ENCODE measurements at places on chromosomes 5 and 9. TPM values are rescaled to one million over a fixed set of nuclear protein-coding genes. Genes with fewer than 3 reads are reported as not detected.

Gene CATSPER3
- total RNA-seq: not detected

Gene LCN12
- total RNA-seq: not detected

Gene MARCHF11
- total RNA-seq: not detected

Gene TARS1
- total RNA-seq: 240 TPM

Gene TAF11L10
- total RNA-seq: not detected

Gene MARCOL
- total RNA-seq: not detected

All from regular cardiac myocyte (primary cell).